ENCODE measurements at places on chromosomes 1 and 21.

- no peak for DNase-seq
Observed at GRCh38 chr1:106571109-106571508, 485.4 kb upstream of the PRMT6 start.

DNA sequence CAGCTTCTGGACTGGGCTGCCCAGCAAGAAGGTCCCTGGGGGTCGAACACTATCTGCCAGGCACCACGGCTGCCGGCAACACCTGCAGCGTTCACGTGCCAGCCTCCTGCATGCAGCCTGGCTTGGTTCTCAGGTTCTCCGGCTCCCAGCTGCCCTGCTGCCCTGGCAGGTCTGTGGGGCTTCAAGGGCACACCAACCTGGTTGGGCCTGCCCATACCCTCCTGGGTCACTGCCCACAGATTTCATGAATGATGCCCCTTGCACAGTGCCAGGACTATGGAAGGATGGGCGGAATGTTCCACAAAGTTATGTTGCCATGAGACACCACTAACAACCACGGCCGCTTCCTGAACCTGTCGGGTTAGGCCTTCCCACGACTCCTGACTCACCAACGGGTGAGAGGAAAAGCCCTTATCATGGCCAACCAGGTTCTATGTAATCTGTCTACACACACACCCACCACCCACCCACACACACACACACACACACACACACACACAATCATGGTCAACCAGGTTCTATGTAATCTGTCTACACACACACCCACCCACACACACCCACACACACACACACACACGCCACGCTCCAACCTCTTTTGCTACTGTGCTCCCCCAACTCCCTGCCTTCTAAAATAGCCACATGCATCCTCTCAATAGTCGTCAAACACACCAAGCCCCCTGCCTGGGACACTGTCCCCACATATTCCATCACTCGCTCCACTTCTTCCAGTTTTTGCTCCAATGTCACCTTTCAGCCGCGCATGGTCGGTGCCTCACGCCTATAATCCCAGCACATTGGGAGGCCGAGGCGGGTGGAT lies 32.2 kb downstream of the HSPG2 start:
- DNase-seq, result no peak

- DNase-seq, result no peak
Observed at GRCh38 chr1:8357329-8358101, 39.6 kb downstream of the SLC45A1 start.

- peak; percentile 30 for DNase-seq
Observed at GRCh38 chr1:109277434-109278204, 5.3 kb downstream of the PSRC1 start.

- DNase-seq, result no peak
Observed at GRCh38 chr1:181350131-181350530, 133.2 kb upstream of the CACNA1E start.

DNA sequence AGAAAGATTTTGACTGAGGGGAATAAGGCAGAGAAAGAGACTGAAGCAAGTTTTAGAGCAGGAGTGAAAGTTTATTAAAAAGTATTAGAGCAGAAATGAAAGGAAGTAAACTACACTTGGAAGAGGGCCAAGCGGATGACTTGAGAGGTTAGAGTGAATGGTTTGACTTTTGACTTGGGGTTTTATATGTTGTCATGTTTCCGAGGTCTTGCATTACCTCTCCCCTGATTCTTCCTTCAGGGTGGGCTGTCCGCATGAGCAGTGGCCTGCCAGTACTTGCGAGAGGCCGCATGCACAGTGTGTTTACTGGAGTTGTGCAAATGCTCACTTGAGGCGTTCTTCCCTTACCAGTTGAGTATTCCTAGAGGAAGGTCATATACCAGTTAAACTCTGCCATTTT lies 13.0 kb upstream of the DENND2D start:
- no peak for DNase-seq

GRCh38 chr21:33425825-33426224 lies 22.6 kb downstream of the IFNGR2 start:
- DNase-seq, result no peak

DNA sequence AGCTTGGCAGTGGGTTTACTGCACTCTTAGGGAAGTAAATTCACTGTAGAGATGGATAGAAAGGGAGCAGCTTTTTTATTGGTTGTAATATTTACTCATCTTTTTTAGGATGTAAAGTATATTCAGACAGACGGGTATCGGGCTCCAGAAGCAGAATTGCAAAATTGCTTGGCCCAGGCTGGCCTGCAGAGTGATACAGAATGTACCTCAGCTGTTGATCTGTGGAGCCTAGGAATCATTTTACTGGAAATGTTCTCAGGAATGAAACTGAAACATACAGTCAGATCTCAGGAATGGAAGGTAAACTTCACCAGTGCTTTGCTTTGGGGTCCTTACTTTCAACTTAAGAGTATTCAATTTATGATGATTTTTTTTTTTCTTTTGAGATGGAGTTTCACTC lies 3.2 kb downstream of the UHMK1 start:
- no peak for DNase-seq

GRCh38 chr1:220526294-220526693 lies 1.6 kb upstream of the MARK1 start:
- no peak for DNase-seq

DNA sequence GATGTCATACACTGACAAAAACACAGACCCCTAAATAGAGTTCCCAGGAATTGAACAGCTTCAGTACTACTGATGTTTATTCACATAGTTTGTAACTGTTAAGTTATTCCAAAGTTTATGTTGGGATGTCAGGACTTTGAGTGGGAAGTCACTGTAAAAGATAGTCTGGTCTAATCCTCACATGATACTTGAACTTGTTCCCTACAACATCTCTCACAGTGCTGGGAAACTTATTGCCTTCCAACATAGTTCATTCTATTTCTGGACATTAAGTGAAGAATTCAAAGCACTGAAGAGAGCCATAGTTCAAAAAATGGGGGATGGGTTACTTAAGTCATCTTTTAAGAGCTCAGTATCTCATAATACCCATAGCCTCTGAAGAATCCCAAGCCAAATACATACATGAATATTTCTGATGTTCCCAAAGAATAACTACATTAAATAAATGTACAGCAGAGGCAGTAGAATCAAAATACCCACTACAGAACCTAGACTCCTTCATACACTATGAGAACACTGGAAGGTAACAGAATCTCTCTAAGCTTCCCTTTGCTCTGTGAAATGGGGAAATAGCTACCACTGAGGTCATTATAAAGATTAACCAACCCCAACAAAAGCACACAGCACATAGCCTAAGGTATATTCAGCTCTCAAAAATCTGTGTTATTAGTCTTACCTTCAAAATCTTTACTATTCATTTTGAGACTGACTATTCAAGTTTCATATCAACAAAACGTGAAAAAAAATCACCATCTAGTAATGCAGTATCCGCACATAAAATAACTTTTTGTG lies 81.4 kb downstream of the ESRRG start:
- no peak for DNase-seq

DNA sequence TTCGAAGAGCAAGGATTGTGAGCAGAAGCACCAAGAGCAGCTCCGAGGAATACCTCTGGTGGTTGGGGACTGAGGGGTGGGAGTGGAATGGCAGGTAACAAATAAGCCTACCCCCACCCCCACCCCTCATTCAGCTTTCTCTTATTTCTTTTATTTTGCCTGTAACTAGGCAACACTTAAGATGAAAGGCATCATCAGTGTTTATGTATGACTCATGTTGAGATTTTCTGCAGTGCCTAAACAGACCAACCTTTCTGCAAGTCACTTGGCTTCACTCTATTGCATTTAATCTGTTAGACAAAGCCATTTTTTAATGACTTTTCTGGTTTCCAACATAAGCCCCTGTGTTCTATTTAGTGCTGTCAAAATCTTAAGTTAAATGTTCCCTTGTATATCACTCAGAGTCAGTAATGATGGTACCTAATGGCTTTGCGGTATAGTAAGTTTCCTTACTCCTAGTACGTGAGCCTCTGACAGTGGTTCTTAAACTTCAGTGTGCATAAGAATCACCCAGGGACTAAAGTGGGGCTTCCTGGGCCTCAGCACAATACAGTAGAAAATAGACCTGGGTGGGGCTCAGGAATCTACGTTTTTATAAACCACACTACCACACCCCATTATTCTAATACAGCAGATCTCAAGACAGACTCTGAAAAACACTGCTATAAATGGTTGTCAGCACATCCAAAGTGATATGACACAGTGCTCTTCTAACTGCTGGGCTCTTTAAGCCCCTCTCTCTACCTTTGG lies 19.9 kb downstream of the CASQ2 start:
- no peak for DNase-seq

GRCh38 chr1:54583871-54584270 lies 35.8 kb downstream of the ACOT11 start:
- DNase-seq, result no peak

DNA sequence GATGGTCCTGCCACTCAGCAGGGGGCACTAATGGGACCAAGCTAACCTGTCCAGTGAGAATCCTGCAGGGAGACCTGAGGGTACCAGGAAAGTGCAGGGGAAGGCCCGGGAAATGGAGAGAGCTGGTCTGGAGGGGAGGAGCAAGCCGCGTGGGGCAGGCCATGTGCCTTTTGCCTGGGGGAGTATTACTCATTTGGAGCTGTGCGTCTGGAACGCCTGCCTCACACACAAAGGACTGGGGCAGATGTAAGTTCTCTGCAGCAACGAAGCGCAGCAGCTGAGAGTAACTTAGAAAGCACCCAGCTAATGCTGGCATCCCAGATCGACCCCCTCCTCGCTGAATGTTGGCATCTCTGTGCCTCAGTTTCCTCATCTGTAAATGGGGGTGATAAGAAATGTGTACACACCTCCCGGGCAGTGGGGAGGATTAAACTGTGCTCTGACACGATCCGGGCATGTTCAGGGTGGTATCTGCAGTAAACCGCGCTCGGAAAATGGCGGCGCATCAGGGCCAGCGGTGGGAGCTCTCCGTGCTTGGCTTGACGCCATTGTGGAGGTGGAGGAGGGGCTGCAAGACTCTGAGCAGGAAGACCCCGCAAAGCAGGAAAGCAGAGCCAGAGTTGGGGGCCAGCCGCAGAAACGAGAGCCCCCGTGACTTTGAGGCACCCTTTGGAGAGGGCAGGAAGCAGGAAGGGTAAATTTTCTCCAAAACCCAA lies 212.5 kb downstream of the NPHP4 start:
- no peak for DNase-seq

GRCh38 chr1:8075511-8076051 lies 49.5 kb upstream of the ERRFI1 start:
- no peak for DNase-seq

DNA sequence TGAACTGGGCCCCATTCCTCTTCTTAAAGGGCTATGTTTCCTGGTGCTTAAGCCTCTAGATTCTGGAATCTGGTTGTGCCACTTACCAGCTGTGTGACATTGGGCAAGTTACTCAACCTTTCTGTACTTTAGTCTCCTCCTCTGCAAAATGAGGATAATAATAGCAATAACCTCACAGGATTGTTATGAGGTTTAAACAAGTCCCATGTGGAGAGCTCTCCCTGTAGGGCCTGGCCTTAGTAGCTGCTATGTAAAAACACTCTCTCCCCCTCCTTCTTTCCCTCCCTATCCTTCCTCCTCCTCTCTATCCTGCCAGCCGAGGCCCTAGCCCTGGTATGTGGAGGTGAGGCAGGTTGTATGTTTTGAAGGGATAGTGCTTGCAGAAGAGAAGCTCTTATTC lies 8.2 kb upstream of the PEAR1 start:
- no peak for DNase-seq

DNA sequence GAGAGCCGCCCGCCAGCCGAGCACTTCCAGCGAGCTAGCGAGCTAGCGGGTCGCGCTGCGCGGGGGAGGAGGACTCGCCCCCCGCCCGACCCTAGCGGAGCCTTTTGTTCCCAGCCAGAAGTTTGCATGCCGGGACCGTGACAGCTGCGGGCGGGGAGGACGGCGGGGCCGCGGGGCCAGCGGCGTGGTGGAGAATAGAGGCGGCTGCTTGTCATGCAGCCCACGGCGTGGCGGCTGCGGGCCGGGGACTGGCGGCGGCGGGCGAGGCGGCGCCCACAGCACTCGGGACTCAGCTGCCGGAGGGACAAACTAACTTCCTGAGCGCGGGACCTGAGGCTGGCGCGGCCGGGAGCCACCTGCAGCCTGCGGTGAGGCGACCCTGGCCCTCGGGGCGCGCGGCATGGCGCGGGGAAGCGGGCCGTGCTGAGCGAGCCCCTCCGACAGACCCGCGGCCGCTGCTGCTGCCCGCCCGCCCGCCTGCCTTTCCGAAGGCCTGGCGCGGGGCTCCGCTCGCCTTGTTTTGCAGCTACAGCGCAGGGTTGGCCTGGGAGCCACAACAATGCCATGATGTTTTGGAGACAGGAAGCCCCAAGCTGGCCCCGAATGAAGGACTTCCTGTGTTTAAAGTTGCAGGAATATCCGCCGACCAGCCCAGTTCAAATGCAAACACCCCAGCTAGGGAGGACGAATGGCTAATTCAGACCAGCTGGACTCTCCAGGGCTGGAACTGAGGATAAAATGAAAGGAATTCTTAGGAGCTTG lies 82.2 kb upstream of the BMP8A start:
- DNase-seq, result no peak

DNA sequence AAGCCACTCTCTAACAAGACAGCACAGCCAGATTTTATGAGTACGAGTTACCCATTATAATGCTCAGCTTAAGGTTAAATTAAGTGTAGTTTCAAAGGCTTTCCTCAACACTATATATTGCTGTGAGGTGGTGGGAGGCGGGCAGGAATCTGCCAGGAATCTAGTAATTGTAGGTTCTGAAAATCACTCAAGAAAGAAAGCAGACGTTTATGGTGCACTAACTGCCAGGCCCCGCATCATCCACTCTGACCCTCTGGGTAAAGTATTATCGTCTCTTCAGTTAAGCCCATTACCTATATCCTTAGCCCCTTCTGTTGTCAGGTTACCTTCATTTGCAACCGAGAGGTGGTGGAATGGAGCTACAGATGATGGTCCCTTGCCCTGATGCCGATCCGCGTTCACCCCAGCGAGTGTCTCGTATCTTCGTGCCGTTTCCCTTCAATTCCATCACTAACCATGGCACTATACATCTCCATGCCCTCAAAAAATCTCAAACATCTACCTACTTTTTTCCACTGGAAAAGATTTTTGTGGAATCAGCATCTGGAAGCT lies 12.4 kb downstream of the HMGN1 start:
- no peak for DNase-seq

DNA sequence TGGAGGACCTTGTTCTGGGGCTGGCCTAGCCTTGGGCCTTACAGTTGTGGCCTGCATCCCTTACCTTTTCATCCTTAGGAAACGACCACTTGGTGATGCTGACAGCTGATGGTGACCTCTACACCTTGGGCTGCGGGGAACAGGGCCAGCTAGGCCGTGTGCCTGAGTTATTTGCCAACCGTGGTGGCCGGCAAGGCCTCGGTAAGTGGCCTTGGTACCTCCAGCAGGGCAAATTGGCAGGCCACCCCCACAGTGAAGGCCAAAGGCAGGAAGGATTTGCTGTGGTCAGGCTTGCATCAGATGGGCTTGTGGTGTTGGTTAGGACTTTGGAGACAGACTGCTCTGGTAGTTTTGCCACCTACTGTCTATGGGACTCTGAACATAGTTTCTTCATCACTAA lies 17.7 kb upstream of the TRNAU1AP start:
- DNase-seq, result no peak

- DNase-seq, result no peak
Observed at GRCh38 chr1:111989531-111990025, at the start of gene KCND3. Gene KCND3 (minus strand): TSS chr1:111989668.

GRCh38 chr1:116492358-116492811 lies 78.4 kb downstream of the CD58 start:
- no peak for DNase-seq

GRCh38 chr1:83006271-83006670 lies 992.7 kb downstream of the TTLL7 start:
- no peak for DNase-seq

GRCh38 chr1:34013136-34013535 lies 149.3 kb downstream of the HMGB4 start:
- no peak for DNase-seq

All from NCI-H1048 (cell line).